Uterus (tissue), 4 donors: ENCODE measurements at places on chromosomes 4 and X.

GRCh38 chr4:126441173-126442035 lies 1126.6 kb downstream of the FAT4 start:
- no peak for DNase-seq

- DNase-seq: peak; percentile 35
These were observed 605.1 kb downstream of the BCOR start for GRCh38 chrX:39492497-39493162.

- DNase-seq: no peak
These were observed 187.9 kb downstream of the EPHA5 start for GRCh38 chr4:65482410-65482809.

DNA sequence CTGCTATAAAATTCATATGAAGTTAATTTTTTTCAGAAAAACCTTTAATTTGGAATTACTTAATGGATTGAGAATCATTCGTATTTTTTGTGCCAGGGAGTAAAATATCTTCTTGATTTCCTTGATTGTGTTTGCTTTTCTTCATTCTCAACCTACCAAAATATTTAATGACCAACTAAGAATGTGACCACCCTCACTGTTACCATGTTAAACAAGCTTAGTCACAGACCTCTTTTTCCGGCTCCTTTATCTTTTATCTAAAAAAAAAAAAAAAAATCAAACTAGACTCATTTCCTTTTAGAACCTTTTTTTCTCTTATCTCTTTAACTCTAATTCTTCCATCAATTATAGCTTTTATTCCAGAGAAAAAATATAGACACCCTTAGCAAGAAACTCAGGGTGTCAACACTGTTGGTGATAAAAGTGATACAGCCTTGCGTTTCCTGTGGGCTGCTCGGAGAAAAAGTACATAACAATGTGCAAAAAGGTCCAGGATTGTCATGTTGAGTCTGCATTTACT lies 20.6 kb upstream of the HPGDS start:
- no peak for DNase-seq

- no peak for DNase-seq
These were observed 244 bp downstream of the EIF2S3 start for GRCh38 chrX:24055043-24055356.

- no peak for DNase-seq
These were observed 59.5 kb upstream of the PPP2R3B start for GRCh38 chrX:446245-446644.

DNA sequence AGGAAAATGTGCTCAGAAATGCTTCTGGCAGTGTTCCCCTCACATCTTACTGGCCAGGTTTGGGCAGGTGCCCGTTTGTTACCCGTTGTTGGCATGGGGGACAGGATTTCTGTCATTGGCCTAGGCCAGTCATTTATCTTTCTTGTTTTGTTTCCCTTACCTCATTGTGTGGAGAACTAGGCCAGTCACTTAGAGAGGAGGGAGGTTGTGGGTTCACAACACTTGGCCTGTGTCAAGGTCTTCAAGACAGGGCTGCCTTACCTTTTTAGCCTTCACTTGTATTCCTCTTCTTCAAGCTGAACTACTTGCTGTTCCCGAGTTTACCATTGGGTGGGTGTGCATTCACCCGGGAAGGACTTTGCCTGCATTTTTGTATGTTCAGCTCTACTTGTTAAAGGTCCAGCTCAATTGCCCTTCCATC lies 17.7 kb downstream of the SNX25 start:
- DNase-seq: no peak

DNA sequence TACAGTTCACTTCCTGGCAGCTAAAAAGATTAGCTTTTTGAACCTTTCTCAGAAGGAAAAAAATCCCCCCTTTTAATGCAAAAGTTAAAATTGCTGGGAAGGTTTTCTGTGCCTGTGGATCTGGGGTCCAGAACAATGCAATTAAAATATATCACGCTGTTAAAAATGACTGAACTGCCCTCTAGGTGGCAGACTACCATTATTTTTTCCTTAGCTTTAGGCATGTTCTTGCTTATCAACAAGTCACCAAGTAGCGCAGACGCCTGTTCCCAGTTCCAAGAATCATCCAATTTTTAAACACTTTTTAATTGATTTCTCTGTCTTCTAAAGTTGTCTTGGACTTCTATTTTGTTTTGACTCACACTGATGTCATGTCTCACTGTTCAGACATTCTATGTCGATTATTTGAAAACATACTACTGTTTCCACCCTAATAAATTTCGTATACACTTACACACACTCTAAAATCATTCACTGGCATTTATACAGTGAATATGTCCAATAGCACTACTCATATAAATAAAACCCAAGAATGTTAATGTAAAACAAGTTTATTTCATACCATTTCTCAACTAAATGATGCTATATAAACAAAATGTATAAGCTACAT lies 661.6 kb downstream of the RAPGEF2 start:
- no peak for DNase-seq
